Renal pelvis (tissue), 12 donors: ENCODE measurements at places on chromosomes 1 and 21.

DNA sequence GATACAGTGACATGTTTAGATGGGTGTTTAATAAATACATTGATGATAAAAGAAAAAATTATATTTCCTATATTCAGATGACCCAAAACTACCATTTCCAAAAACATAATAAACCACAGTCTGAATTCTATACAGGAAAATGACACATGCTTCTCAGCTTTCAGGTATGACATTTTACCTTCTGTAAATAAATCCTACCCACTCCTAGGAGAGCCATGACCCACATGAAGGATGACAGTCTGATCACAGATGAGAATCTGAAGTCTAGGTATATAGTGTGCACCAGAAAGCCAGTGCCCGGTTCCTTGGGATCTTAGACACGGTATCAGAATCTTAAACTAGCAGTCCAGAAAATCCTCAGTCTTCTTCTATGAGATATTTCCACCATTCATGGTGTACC lies 3.7 kb upstream of the GJA9 start:
- DNase-seq, result no peak

DNA sequence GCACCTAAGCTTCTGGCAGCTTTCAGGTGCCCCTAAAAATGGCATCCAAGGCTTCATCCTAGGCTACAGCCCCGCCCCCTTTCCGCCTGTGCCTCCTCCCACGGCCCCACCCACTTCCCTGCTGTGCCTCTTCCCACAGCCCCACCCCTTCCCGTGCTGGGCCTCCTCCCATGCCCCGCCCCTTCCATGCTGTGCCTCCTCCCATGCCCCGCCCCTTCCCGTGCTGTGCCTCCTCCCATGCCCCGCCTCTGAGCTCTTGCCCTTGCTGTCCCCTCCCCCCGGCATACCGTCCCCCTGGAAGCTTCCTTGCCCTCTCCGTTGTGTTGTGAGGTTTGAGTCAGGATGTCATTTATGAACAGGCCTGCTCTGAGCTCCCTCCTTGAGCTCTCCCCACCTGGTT lies 228.5 kb upstream of the AJAP1 start:
- DNase-seq, result no peak

- no peak for DNase-seq
These were observed 86.7 kb downstream of the PTPRU start for GRCh38 chr1:29322861-29323585.

GRCh38 chr21:28240586-28240985 lies 752.1 kb downstream of the LTN1 start:
- no peak for DNase-seq

- DNase-seq, result no peak
These were observed 110.3 kb downstream of the MRPL39 start for GRCh38 chr21:25496825-25497482.

- no peak for DNase-seq
These were observed 688.5 kb downstream of the MATN1 start for GRCh38 chr1:30034627-30035521.
